ENCODE measurements at places on chromosomes 5 and 9.
A peak's percentile ranks its signal among the peaks of the same experiment; 100 is the strongest.

- DNase-seq: no peak
Observed at GRCh38 chr5:128826275-128826674, 139.0 kb upstream of the SLC27A6 start.

DNA sequence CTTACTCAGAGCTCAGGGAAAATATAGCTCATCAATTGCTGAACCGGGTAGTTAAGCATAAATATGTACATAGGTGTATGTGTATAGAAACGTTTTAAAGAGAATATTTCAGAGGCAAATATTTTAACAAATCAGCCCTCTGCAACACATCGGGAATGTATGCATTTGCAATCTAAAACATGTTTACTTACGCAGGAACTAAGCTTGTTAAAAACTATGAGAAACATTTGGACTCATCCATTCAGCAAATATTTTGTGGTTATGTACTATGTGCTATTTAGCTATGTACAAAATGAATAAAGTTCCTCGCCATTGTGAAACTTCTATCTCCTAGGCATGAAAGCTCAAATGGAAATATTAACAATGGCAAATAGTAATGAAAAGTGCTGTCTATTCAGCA is 469.9 kb downstream of the ARHGEF28 start:
- DNase-seq: no peak

DNA sequence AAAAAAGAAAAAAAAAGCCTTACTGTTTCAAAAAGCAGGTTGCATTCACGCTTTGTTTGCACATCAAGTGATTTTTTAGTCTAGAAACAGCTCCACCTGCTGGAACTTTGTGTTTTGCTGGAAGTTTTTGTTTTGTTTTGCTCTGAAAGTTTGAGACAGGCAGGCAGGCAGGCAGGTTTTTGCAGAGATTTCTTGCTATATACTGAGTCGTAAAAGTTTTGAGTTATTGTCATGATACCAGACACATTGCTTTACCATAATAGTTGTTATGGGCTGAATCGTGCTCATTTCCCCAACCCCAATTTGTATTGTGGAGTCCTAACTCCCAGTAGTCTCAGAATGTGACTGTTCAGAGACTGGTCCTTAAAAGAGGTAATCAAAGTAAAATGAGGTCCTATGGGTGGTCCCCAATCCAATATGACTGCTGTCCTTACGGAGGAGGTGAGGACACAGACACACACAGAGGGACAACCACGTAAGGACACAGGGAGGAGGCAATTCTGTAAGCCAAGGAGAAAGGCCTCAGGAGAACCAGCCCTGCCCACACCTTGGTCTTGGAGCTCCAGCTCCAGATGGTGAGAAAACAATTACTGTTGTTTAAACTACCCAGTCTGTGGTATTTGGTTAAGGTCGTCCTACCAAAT is 20.9 kb downstream of the OR2Y1 start:
- peak; percentile 29 for DNase-seq

DNA sequence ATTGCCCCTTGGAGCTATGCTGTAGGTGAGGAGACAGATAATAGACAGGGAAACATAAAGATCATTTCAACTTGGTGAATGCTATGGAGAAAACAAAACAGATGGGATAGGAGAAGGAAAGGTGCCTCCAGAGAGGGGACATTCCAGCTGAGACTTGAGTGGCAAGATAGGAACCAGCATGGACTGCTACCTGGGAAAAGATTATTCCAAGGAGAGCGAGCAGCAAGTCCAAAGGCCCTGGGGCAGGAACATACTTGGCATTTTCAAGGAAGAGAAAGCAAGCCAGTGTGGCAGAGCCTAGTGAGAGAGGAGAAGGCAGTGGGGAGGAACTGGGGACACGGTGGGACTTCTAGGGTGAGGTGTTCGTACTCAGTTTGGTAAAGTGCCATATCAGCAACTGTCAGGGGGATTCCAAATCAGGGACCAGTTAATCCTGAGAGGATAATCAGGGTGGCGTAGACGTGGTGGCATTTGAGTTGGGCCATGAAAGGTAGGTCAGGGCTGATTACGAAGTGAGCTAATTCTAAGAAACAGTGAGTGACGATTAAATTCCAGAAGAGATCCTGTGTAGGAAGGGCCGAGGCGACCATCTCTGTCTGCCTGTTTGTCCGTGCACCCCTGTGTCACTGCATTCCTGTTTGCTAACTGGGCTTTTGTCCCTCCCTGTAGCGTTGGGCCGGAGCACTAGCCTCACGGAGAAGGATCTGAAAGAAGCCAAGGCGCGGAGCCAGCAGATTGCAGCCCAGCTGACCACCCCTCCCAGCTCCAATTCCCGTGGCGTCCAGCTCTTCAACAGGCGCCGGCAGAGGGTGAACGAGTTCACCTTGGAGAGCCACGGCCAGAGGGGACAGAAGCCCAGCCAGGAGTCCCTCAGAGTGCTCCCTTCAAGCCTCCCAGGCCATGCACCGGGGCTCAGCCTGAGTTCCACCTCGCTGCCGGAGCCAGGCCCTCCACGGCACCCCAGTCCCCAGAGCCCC is 7.1 kb downstream of the SYNPO start:
- no peak for DNase-seq

- no peak for DNase-seq
Observed at GRCh38 chr9:17063535-17064135, 71.2 kb upstream of the CNTLN start.

- no peak for DNase-seq
Observed at GRCh38 chr9:37963936-37964739, 60.2 kb upstream of the SLC25A51 start.

GRCh38 chr5:72156946-72157624 is 49.8 kb downstream of the MAP1B start:
- no peak for DNase-seq

- no peak for DNase-seq
Observed at GRCh38 chr9:15277400-15278090, 29.5 kb downstream of the TTC39B start.

GRCh38 chr9:38226491-38226951 is 157.5 kb upstream of the SHB start:
- DNase-seq: no peak

DNA sequence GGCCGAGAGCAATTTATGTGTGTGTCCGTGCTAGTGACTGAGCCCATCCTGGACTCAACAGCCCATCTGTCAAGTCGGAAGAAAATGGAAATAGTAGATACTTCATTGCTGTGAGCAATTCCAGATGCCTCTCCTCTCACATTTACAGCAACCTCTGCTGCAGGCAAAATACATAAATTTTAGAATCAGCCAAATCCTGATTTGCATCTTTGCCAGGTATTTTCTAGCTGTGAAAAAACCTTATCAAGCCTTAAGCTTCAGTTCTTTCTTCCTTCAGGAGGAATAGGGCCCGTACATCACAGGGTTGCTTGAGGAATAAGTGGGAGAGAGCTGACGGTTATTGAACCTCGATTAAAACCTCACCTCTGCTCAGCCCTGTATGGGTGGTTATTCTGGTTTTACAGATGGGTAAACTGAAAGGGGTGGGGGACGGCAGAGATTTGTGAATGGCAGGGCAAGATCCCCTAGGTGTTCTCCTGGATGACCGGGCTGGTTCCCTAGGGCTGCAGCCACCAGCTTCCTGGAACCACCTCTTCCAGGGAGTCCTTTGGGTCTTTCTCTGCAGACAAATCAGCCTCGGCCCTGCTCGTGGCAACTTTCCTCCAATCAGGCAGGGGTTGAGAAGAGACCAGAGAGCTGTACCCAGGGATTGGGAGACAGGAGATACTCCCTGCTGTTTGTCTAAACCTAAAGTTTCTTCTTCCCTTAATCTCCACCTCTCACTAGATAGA is 5.3 kb upstream of the MSX2 start:
- no peak for DNase-seq

- no peak for DNase-seq
Observed at GRCh38 chr9:93048566-93049448, 9.7 kb upstream of the SUSD3 start.

- peak; percentile 45 for DNase-seq
Observed at GRCh38 chr9:116494815-116495634, 192.1 kb upstream of the TRIM32 start.

DNA sequence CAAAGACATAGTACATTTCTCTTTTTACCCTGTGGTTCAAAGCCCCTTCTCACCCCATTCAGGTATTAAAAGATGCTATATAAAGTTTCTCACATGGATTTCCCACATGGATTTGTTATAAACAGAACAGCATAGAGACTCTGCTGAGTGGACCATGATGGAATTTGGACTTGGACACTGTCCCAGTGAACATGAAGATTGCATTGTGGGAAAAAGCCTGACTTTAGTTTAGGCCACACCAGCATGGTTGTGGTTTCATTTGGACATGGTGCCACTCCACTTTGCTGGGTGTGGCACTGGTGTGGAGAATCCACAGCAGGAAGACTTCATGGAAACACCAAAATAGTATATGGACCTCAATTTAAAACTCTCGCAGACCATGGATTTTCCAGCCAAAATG is 124.6 kb downstream of the ARHGAP26 start:
- no peak for DNase-seq

GRCh38 chr9:136538599-136539426 is 7.0 kb downstream of the NOTCH1 start:
- DNase-seq: peak; percentile 85

Data from activated CD4-positive, alpha-beta T cell treated with anti-CD3 and anti-CD28 coated beads, Interleukin-2, amount 50 U/mL, for 48 hours (primary cell).